DMS 273 treated with DMSO at 0.1 percent for 48 hours (cell line): ENCODE measurements at places on chromosomes 16 and 17.

DNA sequence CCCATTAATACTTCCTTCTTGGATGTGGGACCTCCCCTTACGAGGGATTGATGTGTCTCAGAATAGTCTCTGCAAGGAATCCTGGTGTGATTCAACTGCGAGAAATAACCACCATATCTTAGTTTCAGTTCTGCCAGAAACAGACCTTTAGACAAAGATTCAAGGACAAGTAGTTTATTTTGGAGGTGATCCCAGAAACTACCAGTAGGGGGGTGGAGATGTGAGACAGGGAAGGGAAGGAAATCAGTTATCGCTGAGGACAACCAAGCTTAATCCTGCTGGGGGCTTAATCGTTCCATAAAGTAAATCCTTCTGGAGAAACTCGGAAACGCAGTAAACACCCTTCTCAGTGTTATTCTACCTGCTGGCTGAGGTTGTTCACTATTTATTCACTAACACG lies 5.0 kb upstream of the SDR42E1 start:
- DNase-seq: no peak

GRCh38 chr17:79746889-79747507 lies 16.3 kb downstream of the ENPP7 start:
- DNase-seq: no peak

DNA sequence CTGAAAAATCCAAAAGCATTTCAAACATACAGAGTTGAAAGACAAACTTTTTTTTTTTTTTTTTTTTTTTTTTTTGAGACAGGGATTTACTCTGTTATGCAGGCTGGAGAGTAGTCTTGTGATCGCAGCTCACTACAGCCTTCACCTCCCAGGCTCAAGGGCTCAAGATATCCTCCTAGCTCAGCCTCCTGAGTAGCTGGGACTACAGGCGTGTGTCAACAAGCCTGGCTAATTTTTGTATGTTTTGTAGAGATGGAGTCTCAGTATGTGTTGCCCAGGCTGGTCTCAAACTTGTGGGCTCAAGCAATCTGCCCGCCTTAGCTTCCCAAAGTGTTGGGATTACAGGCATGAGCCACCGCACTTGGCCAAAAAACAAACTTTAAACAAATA lies 64.2 kb upstream of the KIFC3 start:
- DNase-seq: no peak

- DNase-seq: no peak
These were observed 3.5 kb downstream of the ATP2A3 start for GRCh38 chr17:3960764-3961163.

- no peak for DNase-seq
These were observed 169.1 kb downstream of the GSG1L start for GRCh38 chr16:27894386-27894785.

GRCh38 chr17:39167476-39167875 lies 1.5 kb upstream of the ARL5C start:
- DNase-seq: peak; percentile 30

DNA sequence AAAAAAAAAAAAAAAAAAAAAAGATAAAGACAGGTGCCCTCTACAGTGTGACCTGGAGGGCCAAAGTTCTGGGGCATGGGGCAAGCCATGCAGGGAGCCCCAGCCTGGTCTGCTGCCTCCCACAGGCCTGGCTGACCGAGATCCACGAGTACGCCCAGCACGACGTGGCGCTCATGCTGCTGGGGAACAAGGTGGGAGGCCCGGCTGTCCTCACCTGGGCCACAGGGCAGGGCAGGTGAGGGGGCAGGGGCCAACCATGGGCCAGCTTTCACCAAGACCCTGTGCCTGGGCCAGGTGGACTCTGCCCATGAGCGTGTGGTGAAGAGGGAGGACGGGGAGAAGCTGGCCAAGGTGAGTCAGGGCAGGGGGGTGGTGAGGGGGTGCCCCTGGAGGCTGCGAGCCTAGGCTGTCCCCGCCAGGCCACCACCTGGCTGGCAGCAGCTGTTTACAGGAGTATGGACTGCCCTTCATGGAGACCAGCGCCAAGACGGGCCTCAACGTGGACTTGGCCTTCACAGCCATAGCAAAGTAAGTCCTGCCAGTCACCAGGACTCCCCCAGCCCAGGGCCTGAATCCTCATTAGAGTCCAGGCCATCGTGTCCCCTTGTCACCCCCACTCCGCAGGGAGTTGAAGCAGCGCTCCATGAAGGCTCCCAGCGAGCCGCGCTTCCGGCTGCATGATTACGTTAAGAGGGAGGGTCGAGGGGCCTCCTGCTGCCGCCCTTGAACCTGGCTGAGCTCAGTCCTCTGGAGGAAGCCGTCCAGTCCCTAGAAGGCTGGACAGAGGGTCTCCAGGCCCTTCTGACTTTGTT lies 2.7 kb upstream of the TRAF7 start:
- peak; percentile 58 for DNase-seq

DNA sequence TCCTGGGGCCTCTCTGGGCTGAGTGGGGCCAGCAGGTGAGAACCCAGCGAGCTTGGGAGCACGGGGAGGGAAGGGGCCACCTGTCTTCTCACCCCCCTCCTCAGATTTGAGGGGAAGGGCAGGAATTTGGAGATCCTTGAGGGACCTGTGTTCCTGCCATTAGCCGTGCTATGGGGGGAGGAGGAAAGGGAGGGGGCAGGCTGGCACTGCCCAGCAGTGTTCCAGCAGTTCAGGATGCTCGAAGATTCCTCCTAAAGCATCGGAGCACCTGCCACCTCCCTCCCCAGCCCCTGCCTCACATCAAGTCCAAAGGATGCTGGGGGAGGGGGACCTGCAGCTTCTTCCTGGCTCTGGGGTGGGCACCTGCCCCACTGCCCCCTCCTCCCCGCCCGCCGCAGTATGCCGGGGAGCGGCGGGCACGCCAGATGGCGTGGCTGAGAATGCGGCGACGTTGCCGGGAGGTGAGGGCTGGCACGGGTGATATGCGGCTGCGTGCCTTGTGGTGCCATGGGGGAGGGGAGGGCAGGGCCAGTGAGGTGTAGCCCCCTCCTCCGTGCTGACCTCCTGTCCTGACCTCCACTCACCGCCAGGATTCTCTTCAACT lies 4.7 kb upstream of the NEUROD2 start:
- no peak for DNase-seq

GRCh38 chr17:39729280-39729851 lies 966 bp downstream of the MIEN1 start:
- no peak for DNase-seq

DNA sequence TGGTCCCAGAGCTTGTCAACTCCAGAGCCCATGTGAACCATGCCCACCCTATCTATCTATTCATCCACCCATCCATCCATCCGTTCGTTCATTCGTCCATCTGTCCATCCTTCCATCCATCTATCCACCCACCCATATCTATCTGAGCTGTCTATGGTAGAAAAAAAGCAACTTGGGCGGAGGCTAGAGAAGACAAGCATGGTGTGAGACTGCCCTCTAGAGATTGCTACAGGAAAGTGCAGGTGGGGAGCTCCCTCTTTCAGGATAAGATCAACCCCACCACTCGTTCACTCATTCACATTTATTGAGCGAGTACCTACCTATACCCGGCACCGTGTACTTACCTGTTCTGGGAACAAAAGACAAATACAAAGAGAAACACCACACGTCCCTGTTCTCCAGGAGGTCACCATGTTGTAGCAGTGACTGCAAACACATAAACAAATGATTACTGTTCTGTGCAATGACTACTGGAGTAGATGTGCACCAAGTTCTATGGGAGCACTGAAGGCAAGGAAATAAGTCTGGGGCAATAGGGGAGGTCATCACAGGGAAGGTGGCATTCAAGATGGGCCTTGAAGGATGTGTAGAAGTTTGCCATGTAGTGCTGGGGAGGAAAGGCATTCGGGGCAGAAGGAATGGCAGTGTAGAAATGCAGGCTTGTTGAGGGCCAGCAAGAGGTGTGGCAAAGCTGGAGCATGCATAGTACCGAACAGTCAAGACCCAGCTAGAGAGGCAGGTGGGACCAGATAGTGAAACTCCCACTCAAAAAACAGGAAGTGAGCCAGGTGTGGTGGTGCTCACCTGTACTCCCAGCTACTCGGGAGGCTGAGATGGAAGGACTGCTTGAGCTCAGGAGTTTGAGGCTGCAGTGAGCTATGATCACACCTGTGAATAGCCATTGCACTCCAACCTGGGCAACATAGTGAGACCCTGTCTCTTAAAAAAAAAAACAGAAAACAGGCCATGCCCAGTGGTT lies 13.4 kb upstream of the ATP5MC1 start:
- DNase-seq: peak; percentile 45

DNA sequence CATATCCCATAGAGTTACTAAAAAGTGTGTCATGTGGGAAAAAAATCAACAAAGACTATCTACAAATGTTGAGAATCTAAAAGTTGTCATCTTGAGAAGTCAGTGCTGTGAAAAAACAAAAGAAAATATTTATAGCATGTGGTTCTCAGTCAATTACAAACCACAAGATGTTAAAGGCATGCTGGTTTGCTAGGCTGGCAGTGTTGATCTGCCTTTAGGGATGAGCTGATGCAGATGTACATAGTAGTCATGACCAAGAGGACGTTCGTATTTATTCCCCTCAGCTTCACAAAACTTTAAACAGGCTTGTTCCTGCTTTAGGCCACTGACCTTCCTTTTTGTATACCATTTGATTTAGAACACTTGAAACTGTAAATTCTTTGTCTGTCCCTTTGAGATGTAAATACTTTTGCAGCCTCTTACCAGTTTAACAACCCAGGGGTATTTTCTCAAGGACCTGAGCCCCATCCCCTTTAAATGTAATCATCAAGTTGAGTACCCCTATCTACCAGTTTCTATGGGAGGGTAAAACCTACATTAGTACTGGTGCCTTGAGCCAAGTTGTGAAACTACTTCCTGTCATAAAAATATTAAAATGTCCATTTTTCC lies 446.6 kb downstream of the KCNJ18 start:
- DNase-seq: no peak

DNA sequence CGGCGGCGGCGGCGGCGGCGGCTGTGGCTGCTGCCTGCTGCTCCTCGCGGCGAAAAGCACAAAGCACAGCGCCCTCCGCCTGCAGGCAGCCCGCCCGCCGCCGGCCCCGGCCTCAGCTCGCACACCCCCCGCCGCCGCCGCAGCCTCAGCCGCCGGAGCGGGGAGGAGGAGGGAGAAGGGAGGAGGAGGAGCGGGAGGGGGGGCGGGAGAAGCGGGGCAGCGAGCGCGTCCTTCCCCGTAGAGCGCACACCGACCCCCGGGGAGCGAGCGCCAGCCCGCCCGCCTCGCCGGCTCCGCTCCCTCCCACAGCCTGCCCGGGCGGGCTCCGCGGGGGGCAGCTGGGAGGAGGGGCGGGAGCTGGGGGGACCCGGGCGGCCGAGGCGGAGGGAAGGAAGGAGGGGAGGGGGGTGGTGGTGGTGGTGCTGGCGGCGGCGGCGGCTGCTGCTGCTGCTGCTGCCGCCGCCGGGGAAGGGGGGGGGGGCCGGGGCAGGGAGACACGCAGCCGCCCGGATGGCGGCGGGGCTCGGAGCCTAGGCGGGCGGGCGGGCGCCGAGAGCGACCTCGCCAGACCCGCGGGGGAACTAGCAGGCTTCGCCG lies at the start of gene UBTF:
Gene UBTF (minus strand): TSS at position 60 of the 597 bp plus-strand sequence. CDS start 1,446 bp downstream, outside the sequence.
- peak; percentile 45 for DNase-seq

- peak; percentile 43 for DNase-seq
These were observed 27.3 kb downstream of the TBC1D16 start for GRCh38 chr17:80008383-80008840.

DNA sequence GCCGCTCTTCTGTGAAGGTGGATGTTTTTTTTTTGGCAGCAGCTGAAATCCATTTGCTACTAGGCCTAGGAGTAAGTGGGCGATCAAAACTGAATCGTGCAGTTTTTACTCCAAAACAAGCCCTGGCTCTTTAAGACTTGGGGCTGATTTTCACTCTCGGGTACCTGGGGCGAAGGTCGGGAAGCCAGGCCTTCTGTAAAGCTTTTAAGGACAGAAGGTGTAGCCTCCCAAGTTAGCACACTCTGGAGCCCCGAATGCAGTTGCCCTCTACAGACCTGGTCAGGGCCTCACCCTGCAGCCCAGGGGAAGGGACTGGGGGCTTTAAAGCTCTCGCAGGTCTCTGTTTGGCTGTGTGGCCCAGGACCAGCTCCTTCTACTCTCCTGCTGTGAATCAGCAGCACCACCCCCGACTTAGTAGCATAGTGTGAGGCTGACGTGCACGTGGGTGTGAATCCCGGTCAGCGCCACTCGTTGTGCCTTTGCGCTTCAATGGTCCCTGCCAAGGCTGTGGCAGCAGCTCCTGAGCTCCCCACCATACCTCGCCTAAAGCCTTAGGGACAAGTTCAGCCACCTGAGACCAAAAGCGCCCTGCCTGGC lies 49.9 kb downstream of the TMEM235 start:
- DNase-seq: no peak

DNA sequence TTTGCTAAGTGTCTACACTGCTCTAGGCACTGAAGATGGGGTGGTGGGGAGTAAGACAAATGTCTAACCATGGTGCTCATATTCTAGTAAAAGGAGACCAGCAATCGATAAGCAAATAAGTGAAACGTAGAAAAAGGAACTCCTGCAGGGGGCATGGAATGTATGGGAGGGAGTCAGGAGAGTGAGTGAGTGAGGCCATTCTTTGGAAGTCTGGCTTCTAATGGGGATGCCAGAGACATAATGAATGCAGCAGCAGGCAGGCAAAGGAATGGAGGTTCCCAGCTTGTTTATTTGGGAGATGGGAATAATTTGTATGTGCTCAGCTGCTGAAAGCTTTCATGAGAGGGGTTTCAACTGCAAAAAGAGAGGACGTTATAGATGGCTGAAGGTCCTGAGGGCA lies 216.4 kb upstream of the DYNLRB2 start:
- DNase-seq: no peak

GRCh38 chr17:913207-913606 lies 66.4 kb downstream of the NXN start:
- no peak for DNase-seq

GRCh38 chr17:40151414-40151963 lies 11.2 kb downstream of the CASC3 start:
- DNase-seq: no peak

GRCh38 chr17:74407384-74407783 lies 24.5 kb upstream of the GPRC5C start:
- no peak for DNase-seq

DNA sequence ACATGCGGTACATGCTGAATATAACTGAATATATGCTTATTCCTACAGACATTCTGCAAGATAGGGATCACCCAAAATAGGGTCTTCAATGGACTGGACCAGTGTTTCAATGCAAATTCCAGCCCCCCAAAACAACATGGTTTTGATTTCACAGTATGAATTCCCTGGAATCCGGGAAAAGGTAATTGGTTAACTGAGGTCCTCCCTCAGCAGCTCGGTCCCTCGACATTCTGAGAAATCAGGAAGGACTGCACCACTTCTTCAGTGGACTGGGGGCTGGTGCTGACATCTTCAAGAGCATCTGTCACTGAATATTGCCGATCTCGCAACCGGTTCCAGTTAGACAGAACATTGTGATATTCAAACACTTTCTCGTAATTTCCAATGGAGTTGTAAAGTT lies 25.1 kb downstream of the CHCT1 start:
- no peak for DNase-seq

DNA sequence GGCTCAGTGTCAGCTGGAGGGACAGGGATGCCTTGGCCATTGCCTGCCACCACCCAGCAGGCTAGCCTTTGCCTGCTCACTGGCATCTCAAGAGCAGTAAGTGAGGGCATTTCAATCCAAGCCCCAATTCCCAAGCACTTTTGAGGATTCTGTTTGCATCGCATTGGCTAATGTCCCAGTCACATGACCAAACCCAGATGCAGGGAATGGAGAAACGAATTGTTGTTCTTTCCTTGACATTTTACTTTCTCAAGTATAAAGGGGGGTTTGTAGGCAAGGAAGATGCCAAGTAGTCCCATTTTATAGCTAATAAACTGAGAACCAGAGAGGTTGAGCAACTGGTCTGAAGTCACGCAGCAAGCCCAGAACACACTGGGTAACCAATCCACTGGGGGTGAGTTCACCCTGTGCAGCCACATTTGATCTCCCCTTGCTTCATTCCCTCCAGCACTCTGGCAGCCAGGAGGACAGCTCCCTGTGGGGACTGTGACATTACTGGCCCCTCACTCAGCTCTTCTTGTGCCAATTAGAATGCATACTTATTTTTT lies 193.8 kb upstream of the CACNG3 start:
- DNase-seq: no peak
